ENCODE measurements at places on chromosomes 13 and 19.

DNA sequence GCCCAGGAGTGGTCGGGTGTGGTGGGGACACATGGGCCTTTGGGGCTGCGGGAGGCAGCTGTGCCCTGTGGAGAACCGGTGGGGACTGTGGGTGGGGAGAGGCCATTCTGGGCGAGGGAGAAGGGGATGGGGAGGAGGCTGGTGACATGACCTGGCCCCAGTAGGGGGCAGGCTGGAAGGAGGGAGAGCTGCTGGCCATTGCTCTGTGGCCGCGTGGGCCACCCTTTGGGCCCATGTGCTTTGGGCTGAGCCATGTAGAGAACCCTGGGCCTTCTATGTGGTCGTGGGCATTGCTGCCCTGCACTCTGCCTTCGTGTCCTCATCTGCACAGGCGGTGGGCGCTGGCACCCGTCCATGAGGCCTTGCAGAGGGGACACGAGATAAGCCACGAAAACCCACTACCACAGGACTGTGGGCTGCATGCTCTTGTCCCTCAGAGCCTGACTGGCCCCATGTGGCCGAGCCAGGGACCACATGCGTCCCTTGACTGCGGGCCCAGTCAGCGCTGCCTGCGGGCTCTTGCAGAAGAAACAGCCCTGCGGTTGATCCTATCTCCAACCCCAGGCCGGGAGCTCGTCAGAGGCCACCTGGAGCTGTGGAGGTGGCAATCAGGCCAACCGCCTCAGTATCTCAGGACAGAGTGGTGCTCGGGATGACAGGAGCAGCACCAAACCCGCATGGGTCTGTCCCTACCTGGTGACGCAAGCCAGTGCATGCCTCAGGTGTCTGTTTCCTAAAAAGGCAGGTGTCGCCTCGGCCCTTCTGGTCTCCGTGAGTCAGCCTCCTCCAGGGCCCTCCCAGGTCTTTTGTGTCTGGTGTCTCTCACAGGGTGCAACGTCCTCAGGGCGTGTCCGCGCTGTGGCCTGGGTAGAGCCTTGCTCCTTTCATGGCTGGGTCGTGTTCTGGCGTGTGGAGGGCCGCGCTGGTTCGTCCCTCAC, 14.3 kb downstream of the FZR1 start:
- no peak overlapping the region for H3K4me3 ChIP-seq
- no peak overlapping the region for H3K27ac ChIP-seq
- H3K4me1 ChIP-seq, result peaks cover 7% of the 10 kb centered on the region
- H3K27me3 ChIP-seq, result no peaks in the 10 kb centered on the region
- peaks cover 6% of the 10 kb centered on the region for H3K36me3 ChIP-seq

DNA sequence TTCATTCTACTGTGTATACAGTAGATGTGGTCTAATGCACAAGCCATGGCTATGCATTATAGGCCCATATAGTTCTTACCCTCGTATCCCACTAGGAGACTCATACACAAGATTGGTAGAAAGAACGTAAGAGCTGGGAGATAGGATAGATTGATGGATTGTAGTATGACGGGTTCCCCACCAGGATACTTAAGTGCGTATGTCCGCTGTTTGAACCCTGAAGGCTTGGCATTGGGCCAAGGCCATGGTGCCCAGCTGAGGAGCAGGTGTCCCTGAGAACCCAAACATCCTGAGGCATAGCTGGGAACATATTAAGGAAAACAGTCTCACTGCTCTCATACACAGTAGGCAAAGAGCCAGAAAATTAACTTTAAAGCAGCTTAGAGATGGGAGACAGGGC, 617.5 kb upstream of the KLF12 start:
- H3K27me3 ChIP-seq, result no peaks in the 10 kb centered on the region
- no peaks in the 10 kb centered on the region for H3K4me1 ChIP-seq
- no peak overlapping the region for H3K4me3 ChIP-seq
- H3K36me3 ChIP-seq, result no peaks in the 10 kb centered on the region
- no peak for DNase-seq

DNA sequence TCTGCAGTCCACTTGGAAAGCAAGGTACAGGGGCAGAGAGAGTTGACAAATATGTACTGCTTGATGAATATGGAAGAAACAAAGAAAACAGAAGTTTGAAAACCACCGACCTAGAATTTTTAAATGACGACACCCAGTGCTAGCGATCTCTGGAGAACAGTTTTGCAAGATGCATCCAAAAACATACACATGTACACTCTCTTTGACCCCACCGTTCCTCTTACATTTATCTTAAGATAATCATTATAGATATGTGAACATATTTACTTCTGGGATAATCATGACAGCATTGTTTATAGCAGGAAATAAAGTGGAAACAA, 40.8 kb upstream of the IGSF23 start:
- no peak overlapping the region for H3K27ac ChIP-seq
- H3K4me3 ChIP-seq, result no peak overlapping the region
- no peaks in the 10 kb centered on the region for H3K27me3 ChIP-seq

DNA sequence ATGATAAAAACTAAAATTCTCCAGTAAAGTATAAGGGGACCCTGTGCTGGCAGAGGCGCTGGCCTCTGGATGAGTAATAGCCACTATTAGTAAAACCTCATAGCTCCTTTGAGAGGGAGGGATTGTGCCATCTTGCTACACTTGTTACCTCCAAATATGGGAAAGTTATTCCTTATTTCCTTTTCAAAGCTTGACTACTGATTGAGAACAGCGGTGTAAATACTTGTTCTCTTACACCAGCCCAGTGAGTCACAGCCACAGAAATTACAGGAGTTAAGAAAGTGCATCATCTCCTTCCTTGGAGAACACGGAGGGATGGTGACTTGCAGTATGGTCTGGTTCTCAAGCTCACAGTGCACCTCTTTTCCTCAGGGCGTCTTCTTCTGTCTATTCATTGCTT, 379.0 kb downstream of the EFNB2 start:
- no peak overlapping the region for H3K4me3 ChIP-seq
- no peak for DNase-seq
- H3K36me3 ChIP-seq, result no peaks in the 10 kb centered on the region
- H3K4me1 ChIP-seq, result no peaks in the 10 kb centered on the region
- H3K27ac ChIP-seq, result no peak overlapping the region

DNA sequence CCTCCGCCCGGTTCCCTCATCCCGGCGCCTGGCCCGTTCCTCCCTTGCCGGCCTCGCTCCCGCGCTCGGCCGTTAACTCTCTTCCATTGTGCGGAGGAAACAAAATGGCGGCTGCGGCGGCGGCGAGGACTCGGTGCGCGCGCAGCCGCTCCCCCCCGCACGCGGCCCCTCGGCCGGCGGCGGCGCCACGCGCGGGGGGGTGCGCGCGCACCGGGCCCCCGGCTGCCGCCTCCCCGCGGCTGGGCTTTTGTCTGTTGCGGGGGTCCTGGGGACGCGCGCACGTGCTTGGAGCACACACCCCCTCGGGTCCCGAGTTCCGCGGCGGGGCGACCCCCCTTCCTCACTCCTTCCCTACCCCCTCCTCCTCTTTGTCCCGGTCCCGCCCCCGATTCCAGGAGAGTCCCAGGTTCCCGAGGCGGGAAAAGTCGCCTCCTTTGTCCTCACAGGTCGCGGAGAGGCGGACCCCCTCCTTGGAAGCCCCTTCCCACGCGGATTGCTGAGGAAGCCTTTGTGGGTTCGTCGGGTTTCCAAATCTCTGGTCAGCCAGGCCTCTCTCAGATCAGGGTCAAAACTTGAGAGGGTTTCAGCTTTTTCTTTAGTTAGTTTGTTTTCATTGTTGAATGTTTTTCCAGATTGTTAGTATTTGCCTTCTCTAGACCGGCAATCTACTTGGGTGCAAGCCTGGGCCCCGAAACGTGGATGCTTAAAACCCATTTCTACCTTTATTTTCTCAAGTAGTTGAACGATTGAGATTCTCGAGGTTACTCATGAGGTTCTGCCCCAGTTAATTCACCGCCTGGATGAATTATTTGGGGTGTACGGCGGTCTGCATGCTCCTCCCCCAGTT, 687 bp downstream of the ILF3 start:
- H3K27me3 ChIP-seq, result no peaks in the 10 kb centered on the region
- H3K27ac ChIP-seq, result peak overlapping the region; percentile 100
- H3K4me3 ChIP-seq, result peak overlapping the region; percentile 73
- H3K4me1 ChIP-seq, result peaks cover 39% of the 10 kb centered on the region

DNA sequence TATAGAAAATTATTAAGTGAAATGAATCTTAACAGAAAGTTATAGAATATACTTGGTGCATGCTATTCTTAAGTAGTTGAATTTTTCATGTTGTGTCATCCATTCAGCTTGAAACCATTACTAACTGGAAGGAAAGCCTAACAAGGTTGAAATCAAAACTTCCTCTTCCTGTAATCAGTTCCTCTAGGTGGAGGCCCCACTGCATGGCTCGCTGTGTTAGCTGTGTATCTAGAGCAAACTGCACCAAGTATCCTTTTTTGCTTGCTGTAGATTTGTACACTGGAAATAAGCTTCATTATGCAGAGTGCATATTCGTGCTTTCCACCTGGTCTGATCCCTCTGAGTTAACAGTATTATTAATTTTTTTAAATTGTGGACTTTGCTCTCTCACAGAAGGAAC, 1146.1 kb downstream of the EFNB2 start:
- H3K4me1 ChIP-seq, result no peaks in the 10 kb centered on the region
- H3K36me3 ChIP-seq, result no peaks in the 10 kb centered on the region
- H3K4me3 ChIP-seq, result no peak overlapping the region
- DNase-seq, result no peak
- H3K27ac ChIP-seq, result no peak overlapping the region
- H3K27me3 ChIP-seq, result no peaks in the 10 kb centered on the region

DNA sequence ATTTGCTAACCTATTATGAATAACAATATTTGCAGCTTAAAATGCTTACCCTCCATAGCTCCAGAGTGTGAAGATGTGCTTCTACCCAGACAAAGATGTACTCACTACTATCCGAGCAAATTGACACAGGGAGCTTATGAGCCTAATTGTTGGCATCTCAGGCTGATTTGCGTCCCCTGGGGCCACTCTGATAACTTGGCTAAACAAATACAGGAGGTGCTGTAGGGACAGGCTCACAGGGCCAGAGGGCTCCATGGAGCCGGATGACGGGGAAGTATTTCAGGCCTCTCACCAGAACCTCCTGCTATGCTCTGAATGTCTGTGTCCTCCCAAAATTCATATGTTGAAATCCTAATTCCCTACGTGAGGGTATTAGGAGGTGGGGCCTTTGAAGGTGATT, 26.7 kb upstream of the C19orf12 start:
- H3K4me3 ChIP-seq, result no peak overlapping the region
- H3K27me3 ChIP-seq, result no peaks in the 10 kb centered on the region
- no peak overlapping the region for H3K27ac ChIP-seq
- no peaks in the 10 kb centered on the region for H3K4me1 ChIP-seq
- no peak for DNase-seq
- H3K36me3 ChIP-seq, result no peaks in the 10 kb centered on the region

GRCh38 chr19:18304458-18305310, 18.2 kb downstream of the LSM4 start:
- no peaks in the 10 kb centered on the region for H3K27me3 ChIP-seq
- DNase-seq, result peak; percentile 85
- peak overlapping the region; percentile 97 for H3K27ac ChIP-seq

DNA sequence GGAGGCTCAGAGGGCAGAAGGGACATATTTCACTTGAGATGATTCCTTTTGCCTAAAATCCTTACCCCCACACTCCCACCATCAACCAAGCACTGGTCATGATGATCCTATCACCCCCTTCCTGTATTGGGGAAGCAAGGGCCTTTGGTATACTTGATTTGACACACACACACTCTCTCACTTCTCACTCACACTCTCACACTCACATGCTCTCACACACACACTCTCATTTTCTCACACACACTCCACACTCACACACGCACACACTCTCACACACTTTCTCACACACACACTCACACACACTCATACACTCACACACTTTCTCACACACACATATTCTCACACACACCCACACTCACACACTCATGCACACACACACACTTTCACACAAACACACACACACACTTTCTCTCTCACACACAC, 8.6 kb downstream of the RGCC start:
- peaks cover 31% of the 10 kb centered on the region for H3K36me3 ChIP-seq
- H3K4me1 ChIP-seq, result peaks cover 85% of the 10 kb centered on the region
- H3K27ac ChIP-seq, result peak overlapping the region; percentile 97

DNA sequence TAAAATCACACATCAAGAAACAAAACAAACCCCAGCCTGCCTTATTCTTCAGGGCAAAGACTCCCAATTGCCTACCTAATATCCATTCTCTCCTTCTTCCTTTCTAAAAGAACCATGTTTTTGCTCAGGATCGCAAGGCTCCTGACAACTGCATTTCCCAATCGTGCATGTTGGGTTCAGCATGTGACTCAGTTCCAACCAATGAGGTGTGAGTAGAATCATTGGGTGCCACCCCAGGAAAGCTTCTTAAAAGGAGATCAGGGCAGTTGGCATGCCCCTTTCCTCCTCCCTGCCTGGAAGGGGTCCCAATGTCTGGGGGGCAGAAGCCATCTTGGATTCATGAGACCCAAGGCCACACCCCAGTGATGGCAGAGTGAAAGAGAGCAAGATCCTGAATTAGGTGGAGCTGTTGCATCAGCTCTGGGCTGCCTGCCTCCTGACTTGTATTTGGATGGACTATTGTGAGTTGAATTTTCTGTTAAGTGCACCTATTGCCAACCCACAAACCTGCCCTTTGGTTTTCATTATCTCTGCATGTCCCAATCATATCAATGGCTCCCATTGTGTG, 26.0 kb upstream of the UBAC2 start:
- no peaks in the 10 kb centered on the region for H3K27me3 ChIP-seq
- H3K4me1 ChIP-seq, result peaks cover 23% of the 10 kb centered on the region
- no peak overlapping the region for H3K27ac ChIP-seq
- no peaks in the 10 kb centered on the region for H3K36me3 ChIP-seq
- no peak overlapping the region for H3K4me3 ChIP-seq
- DNase-seq, result no peak

GRCh38 chr13:100362781-100363180, 225.8 kb downstream of the GGACT start:
- H3K36me3 ChIP-seq, result no peaks in the 10 kb centered on the region
- H3K27me3 ChIP-seq, result no peaks in the 10 kb centered on the region
- H3K27ac ChIP-seq, result no peak overlapping the region
- H3K4me3 ChIP-seq, result no peak overlapping the region
- H3K4me1 ChIP-seq, result no peaks in the 10 kb centered on the region

- no peak for DNase-seq
- peaks cover 6% of the 10 kb centered on the region for H3K4me1 ChIP-seq
- no peak overlapping the region for H3K27ac ChIP-seq
- H3K36me3 ChIP-seq, result no peaks in the 10 kb centered on the region
These were observed 46.5 kb upstream of the RCBTB2 start for GRCh38 chr13:48579165-48579918.

DNA sequence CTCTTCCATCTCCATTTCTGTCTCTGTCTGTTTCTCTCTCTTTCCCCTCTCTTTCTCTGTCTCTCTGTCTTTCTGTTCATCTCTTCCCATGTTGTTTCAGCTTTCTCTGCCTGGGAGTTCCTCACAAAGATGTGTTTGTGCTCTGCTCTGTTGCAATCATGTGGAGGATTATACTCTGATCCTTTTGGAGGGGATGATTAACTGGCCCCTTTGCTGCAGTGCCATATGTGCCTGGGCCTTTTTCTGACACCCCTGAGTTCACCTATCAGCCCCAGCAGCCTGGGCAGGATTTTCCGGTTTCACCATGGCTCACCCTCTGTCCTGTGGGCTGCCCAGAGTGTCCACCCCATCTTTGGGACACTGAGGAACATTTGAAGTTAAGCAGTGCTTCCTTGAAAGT, 9.0 kb upstream of the TEX26 start:
- H3K27ac ChIP-seq, result no peak overlapping the region
- H3K4me3 ChIP-seq, result no peak overlapping the region
- H3K36me3 ChIP-seq, result no peaks in the 10 kb centered on the region
- no peaks in the 10 kb centered on the region for H3K4me1 ChIP-seq

All from naive thymus-derived CD4-positive, alpha-beta T cell (primary cell).